ENCODE measurements at places on chromosomes 4 and X.
A peak's percentile ranks its signal among the peaks of the same experiment; 100 is the strongest.

DNA sequence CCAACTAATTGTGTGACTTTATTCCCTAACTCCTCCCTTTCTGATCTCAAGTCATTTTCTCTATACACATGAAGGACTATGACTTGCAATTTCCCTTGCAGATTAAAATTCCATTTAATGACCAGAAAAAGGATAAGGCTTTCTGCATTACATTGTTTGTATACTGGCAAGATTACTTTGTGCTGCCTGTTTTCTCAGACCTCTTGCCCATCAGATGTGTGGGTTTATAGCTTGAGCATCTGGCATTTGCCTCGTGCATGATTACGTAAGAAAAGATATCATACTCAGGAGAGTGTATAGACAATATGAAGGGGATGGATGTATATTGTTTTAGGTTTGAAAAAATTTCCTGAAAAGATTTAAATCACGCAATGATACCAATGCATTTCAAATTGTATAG is 593.8 kb upstream of the SLIT2 start:
- no peak for DNase-seq

- peak; percentile 33 for DNase-seq
These were observed 210.0 kb upstream of the STK26 start for GRCh38 chrX:131812847-131813825.

DNA sequence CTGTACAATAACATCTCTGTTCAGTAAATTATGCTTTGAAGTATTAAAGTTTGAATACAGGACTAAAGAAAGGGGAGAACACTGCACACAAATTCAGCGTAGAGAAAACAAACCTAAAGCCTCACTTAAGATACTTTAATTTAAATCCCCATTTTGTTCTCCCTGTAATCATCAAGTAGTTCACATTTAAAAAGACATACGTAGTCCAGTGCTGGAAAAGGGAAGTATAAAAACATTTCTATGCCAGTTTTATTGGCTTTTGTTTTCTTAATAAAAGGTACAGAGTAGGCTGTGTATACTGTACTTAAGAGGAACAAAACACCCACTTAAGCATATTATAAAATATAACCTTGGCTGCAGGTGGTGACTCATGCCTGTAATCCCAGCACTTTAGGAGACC is 101.6 kb downstream of the FGF16 start:
- DNase-seq: no peak

DNA sequence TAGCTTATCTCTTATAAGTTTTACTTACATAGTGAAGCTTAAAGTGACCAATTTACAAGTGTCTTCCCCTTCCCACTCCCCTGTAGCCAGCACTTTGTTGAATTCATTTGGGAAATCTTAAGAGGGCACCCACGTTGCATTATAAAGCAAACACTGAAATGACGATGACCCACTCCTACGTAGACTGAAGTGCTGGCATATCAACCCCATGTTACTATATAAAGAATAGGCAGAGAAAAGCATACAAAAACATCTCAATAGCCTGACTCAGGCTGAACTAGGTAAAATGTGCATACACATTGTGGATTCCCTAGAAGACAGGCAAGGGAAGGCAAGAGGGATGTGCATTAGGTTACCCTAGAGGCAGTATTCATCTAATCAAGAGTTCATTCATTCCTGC is 313.4 kb downstream of the TENM3 start:
- no peak for DNase-seq

GRCh38 chr4:19807505-19807904 is 444.2 kb upstream of the SLIT2 start:
- no peak for DNase-seq

DNA sequence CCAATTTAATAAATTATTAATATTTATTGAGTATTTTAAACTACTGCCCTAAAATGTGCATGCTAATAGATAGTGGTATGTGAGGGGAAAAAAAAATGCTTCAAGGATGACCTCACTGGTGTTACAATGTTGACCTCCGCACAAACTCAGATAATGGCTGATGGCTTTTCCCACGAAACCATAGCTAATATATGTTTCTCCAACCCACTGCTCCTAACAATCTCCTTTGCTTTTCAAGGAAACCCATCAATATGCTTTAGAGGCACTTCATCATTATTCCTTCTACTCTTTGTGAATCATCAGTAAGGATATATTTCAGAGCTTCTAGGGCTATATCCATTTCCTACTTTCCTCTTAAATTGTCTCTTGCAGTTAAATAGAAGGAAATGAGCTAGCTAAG is 1752.0 kb upstream of the TENM3 start:
- DNase-seq: no peak

GRCh38 chrX:123814343-123814742 is 45.5 kb upstream of the XIAP start:
- DNase-seq: no peak

GRCh38 chr4:66585767-66586166 is 915.5 kb upstream of the EPHA5 start:
- DNase-seq: no peak
